ENCODE measurements at places on chromosomes 6 and 20.

DNA sequence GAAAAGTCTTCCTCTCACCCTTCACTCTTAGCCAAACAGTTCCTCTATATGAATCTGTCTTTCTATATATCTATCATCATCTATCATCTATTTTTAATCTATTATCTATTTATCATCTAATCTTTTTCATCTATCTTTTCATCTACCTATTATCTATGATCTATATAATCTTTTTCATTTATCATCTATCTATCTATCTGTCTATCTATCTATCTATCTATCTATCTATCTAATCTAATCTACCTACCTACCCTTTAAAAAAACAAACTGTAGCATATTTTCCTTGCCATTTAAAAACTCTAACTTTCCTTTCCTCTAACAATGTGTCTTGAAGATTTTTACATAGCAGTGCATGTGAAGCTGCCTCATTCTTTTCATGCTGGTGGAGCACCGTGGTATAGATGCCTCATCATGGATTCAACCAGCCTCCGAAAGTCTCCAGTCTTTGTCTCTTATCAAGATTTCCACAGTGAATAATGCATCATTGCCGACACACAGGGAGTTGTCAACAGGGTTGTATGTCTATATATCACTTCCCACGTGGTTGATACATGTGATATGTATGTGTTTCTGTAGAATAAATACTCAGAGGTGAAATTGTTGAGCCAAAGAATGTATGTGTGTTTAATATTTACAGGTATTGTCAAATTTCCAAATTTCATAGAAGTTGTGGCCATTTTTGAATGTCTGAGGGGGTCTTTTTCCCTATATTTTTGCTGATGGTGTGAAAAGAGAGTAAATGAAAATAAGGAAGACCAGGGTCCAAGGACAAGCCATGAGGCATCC, 51.3 kb downstream of the VEGFA start:
- no peak for DNase-seq

GRCh38 chr20:3652221-3652620, 11.0 kb downstream of the GFRA4 start:
- no peak for DNase-seq

- no peak for DNase-seq
These were observed 25.8 kb downstream of the HLA-C start for GRCh38 chr6:31246051-31246521.

GRCh38 chr6:79453558-79454042, 83.6 kb downstream of the LCA5 start:
- DNase-seq: no peak

DNA sequence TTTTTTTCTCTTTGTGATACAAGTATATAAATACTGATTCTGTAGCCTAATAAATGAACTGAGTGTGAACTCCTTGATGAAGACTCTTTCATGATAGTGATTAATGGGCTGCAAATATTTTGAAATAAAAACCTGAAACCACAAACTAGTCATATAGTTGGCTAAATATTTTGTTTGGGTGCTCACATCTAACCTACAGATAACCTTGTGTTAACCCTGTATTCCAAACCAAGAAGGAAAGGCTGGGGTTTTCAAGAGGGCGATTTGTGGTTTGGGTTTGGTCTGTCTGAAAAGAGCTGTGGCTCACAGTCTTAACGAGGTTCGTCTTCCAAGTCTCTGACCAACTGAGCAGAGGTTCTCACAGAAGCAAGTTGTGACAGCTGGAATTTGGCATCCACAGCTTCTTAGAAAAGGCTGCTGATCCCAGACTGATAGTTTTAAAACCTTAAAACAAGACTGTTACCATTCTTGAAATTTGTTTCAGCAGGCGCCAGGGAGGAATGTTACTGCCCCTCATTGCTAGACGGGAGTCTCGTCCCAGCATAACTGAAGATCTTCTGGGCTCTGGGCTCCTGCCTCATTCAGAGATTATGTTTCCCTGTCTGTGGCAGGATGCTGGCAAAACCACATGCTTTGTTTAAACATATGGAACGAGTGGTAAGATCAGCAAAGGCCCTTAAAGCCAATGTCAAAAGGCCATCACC, 736.4 kb upstream of the MARCKS start:
- no peak for DNase-seq

DNA sequence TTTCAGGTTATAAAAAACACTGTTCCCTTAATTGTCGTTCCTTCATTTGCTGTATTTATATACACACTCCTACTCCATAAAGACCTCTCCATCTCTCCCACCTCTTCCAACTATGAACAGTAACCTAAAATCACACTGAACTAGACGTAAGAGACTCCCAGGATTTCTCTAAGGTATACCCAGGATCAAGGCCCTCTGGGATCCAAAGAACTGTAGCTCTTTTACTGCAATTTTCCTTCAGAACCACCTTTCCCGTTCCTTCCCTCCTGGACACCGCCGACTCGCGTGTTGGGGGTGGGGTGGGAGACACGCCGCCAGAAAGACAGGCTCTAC, 680 bp downstream of the LATS1 start:
- no peak for DNase-seq

DNA sequence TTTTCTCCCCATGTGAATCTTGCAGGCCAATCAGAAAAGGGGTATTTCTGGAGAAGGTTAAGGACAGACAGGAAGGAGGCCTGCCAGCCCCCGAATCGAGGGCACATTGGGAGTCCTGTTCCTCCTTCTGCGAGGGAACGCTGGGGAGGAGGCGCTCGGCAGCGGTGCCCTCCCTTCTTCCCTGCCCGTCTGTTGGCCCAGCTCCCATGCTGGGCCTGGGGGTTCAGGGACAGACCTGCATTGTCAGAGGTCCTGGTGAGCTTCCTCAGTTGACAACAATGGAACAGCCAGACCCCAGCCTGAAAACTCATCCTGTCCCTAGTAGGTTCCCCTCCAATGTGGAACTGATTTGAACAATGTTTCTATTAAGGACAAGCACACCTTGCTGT, 15.1 kb upstream of the SYNJ2 start:
- DNase-seq: no peak

DNA sequence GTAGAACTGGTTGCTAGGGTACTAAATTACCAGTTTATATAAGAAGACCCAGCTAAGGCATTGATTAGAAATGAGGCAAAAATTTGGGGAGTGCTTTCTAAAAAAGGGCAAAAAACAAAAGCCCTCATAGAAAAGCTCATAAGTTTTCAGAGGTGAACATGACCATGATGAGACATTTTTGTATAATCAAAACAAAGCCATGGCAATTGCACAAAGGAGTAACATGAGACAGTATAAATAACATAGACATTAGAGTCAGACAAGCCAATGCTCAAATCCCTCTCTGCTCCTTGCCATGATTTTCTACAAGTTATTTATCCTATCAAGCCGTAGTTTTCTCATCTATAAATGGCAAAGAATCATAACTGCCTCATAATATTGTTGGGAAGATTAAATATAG, 112.2 kb upstream of the ADTRP start:
- DNase-seq: no peak

- DNase-seq: no peak
These were observed 43.0 kb downstream of the PDYN start for GRCh38 chr20:1950836-1951235.

GRCh38 chr6:136477548-136477947, 72.7 kb downstream of the MAP7 start:
- no peak for DNase-seq

DNA sequence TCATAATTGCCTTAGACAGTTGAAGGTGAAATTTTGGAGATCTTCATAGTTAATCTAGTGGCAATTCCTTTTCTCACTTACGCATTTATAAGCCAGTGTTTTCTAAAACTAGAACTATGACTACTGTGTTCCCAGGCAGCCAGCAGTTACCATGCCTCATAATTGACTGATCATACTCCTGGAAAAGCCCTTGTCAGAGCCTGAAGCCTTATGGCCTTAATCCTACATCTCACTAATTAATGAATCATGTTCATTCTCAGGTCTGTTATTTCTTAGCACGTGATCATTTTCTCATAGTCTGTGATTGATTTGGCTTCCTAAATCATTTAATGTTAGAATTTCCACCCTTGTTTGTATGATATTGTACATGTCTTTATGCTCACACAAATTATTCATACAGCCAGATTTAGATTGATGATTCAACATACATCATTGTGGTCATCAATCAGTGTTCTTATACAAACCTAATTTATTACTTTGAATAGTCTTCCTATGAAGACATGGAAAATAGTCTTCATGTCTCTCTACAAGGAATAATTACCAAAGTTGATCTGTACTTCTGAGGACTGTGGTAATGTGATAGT, 132.6 kb upstream of the ASCC3 start:
- DNase-seq: no peak

- no peak for DNase-seq
These were observed 695.2 kb downstream of the PHF3 start for GRCh38 chr6:64330694-64331307.

DNA sequence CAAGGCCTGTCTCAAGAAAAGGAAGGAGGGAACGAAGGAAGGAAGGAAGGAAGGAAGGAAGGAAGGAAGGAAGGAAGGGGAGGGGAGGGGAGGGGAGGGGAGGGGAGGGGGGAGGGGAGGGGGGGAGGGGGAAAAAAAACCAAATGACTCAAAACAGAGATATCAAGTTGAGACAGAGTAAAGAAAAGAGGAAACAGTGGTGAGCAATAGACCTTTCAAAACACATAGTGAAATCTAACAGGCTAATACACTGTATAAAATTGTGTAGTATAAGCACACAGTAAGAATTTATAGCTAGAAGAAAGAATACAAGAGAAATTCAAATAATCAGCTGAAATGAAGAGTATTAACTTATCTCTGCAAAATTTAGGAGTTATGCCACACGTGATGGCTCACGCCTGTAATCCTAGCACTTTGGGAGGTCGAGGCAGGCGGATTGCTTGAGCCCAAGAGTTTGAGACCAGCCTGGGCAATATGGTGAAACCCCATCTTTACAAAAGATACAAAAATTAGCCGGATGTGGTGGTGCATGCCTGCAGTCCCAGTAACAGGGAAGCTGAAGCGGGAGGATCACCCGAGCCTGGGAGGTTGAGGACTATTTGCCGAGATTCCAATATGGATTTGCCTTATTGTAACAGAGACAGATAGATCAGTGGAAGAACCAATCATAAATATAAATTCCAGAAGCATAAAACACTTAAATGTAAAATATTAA, 123.2 kb downstream of the PRND start:
- DNase-seq: no peak

- DNase-seq: no peak
These were observed 71.9 kb downstream of the GJA10 start for GRCh38 chr6:89966228-89966544.

GRCh38 chr6:126156973-126157372, 170.6 kb downstream of the TRMT11 start:
- DNase-seq: no peak

DNA sequence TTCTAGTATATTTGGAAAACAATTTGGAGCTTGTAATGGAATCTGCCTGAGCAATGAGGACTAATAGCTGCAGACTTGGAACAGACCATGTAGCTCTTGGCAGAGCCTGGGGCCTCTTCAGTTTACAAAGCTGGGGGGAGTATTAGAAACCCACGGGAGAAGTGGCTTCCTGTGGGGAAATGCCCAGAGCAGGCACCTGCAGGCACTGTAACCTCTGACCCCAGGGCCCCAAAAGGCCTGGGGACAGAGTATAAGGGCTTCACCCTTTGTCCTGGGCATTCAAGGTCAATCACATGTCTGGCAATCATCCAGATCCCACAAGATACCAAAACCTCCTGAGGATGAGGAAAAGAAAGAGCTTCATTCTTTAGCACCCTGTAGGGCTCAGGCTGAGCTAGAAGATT, 19.4 kb downstream of the PKIG start:
- DNase-seq: no peak

GRCh38 chr20:51399006-51399890, 143.3 kb downstream of the NFATC2 start:
- no peak for DNase-seq

- no peak for DNase-seq
These were observed 28.3 kb downstream of the STX7 start for GRCh38 chr6:132484680-132485018.

DNA sequence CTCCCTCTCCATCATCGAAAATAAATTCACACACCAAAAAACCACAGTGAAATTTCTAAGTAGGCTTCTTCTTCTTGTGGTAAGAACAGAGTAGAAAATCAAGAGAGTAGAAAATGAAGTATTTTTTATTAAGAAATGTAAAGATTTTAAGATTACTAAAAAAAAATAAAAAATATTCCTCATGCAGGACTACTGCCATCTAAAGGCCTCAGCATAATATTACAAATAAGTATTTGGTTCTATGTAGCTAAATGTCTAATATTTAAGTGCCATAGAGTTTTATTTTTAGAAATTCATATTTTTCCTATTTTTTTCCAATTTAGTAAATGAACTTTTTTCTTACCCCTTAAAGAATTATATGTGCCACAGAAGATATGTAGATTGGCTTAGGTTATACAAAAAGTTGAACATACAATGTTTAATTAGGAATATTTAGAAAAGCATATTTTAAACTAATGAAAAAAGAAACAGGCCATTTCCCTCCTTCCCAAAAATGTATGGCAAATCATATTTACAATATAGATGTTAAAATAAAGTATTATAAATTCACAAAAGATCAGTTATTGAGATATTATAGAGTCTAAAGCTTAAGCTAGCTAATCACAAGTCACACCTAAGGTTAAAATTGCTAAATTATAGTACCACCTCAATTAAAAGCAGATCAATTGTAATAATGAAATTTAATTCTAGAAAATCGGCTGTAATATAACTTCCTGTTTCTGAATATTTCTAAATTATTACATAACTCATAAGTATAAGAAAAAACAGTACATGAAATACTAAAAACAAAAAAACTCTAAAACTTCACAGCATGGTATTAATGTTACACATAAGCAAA, 3.5 kb upstream of the NT5DC1 start:
- DNase-seq: no peak

- DNase-seq: no peak
These were observed 4.0 kb downstream of the DLL1 start for GRCh38 chr6:170286934-170287265.

DNA sequence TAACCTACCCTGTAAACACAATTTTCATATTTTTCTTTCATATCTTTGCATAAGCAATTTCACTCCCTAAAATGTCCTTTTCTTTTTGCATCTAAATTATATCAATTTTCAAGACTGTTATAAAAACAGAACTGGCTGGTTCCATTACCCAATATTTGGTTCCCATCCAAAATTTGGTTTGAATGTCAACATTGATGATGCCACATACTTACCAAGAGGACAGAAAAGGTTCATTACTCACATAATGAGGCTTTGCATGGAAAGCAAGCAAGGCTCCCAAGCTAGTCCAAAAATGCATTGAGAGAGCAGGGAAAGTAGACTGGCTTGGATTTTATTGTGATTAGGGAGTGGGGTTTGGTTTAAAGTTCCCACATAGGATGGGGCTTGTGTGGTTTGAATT, 144.4 kb upstream of the AKIRIN2 start:
- DNase-seq: no peak

GRCh38 chr20:34293589-34293988, 9.6 kb downstream of the AHCY start:
- DNase-seq: no peak
